ENCODE measurements at places on chromosomes 1 and 21. TPM values are rescaled to one million over a fixed set of nuclear protein-coding genes. Genes with fewer than 3 reads are reported as not detected.

RHBDL2 gene
- 0.54 TPM for polyA plus RNA-seq

SERTAD4 gene
- polyA plus RNA-seq: 6.0 TPM

OR2T11 gene
- polyA plus RNA-seq: not detected

CLIC6 gene
- polyA plus RNA-seq: 0.04 TPM

FABP3 gene
- 145 TPM for polyA plus RNA-seq

ANKRD45 gene
- 0.21 TPM for polyA plus RNA-seq

ATP13A2 gene
- 22.7 TPM for polyA plus RNA-seq

Measured in muscle of leg (tissue), 16 donors.